ENCODE measurements at places on chromosomes 7 and 10.

GRCh38 chr7:130379921-130380860 is at the start of gene CPA1:
TSS of gene CPA1 (plus strand) at chr7:130380494. CDS start at chr7:130380521, 27 bp downstream.
- DNase-seq: no peak

GRCh38 chr10:60138842-60139241 is 232.5 kb upstream of the CCDC6 start:
- no peak for DNase-seq

GRCh38 chr7:90709501-90710465 is 113.7 kb downstream of the CDK14 start:
- DNase-seq: no peak

- no peak for DNase-seq
Observed at GRCh38 chr10:44881649-44882048, 29.5 kb upstream of the TMEM72 start.

DNA sequence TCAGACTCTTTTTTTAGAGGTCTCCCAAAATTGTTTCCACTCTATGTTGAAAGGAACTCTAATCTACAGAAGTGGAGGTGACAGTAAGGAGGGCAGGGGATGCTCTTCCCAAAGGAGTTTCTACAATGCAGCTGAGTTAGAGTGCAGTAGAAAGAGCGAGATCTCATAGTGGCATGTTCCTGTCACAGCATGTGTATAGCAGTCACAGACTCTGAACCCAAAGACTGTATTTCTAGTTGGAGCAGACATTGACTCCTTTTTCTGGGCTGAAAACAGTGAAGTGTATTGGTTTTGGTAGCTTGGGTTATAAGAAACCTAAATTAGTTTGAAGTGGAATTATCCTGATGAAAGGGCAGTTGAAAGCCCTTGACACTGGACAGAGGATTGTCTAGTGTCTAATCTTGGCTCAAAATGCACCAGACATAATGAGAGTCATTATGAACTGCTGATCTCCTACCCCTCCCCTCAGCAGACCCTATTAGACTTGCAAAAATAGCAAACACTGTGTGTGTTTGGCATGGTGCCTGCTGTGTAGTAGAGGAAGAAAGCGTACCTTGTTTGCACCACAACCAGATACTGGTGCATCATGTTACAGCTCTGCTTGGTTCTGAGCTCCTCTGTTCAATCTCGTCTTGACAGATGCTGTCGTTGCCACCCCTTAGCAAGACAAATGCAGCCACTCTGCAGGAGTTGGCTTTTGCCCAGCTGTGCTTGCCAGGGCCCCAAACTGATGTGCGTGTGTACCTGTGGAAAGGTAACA is 336.0 kb downstream of the AUTS2 start:
- DNase-seq: no peak

Measured in activated effector memory CD4-positive, alpha-beta T cell treated with Interleukin-2 at 50 U/mL for 16 hours (primary cell).